T-helper 17 cell (primary cell): ENCODE measurements at places on chromosomes 2 and 18.
A peak's percentile ranks its signal among the peaks of the same experiment; 100 is the strongest.

DNA sequence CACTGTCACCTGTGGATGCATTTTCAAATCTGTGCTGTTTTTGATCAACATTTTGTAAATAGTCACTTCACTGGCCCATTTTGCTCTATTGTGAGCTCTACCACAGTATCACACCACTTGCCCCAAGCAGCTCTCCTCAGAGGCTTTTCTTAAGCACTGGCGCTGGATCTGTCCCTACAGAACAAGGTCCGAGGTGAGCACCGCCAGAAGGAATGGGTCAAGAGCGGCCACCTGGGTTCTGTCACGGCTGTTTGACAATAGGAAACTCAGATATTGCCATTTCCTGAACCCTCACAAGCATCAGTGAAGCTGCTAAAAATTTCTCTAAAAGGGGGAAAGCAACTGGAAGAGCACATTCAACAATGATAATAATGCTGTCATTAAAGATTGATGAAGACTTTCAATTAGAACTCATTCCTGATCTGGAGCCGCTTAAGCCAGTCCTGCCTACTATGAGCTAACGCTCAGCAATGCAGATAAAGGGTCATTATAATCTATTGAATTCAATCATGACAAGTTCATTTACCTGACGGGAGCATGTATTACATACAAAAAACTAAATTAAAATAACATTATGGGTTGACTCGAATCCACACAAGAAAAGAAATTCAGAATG, 514.0 kb downstream of the GALR1 start:
- DNase-seq, result no peak

GRCh38 chr2:176763130-176763529, 449.5 kb upstream of the HNRNPA3 start:
- no peak for DNase-seq

GRCh38 chr2:106307860-106308259, 113.8 kb upstream of the UXS1 start:
- no peak for DNase-seq

DNA sequence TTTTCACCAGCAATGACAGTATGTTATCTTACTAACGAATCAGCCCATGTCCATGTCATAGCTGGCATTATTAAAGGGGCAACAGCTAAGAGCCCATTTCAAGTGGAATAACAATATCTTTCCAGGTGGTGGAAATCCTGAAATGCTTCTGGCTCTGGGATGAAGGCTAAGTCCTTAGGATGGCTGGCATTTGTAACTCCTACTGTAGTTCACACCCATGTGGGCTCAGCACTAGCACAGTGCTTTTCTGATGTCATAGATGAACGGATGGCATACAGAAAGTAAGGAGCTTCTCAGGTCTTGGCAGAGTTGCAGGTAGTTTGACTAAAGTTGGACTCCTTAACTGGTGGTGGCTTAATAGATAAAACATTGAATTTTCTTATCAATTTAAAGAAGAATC, 10.0 kb downstream of the TMEM200C start:
- DNase-seq, result no peak

DNA sequence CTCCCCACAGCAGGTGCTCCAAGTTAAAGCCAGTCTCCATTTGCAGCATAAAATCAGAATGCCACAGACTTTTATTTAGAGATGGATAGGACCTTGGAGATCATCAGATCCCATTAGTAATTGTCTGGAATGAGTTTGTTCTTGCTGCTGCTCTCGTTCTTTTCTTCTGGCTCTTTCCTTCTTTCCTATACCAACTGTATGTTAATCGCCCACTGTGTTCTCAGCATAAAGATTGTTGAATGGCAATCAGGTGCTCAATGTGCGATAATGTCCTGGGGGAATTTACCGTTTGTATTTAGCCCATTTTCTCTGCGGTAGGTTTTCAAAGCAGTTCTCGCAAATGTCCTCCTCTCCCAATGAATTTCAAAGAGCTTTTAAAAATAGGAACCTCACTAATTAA, 3.3 kb downstream of the GPR39 start:
- no peak for DNase-seq

DNA sequence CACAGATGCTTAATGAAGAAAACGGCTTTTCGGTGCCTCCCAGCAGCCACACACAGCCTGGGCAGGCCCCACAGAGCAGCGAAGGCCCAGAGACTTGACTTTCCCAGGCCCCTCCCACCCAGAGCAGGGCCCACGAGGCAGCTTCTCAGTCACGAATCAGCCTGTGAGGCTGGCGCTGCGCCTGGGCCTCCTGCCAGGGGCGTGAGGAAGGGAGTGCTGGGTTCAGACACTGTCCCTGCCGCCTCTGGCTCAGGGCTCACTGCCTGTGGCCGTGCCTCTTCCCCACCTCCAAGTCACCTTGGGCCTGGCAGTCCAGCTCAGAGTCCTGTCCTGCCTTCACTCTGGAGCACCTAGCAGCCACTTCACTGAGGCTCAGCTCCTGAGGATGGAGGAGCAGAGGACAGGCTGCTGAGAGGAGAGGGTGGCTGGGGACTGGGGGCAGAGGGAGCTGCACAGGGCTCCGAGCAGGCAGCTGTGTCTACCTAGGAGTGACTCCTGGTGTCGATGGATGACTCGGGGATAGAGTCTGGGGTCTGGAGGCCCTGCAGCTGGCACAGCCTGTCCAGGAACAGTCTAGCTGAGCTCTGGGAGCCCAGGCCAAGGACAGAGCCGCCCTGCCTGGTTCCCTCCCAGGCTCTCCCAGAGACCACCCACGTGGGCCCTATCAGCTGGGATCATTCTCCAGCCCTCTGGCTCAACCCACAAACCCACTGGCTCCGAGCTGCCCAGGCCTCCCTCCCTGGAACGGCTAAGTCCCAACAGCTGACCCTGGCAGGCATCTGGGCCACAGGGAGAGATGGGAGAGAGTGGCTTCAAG, 36.4 kb upstream of the FOSL2 start:
- peak; percentile 18 for DNase-seq

DNA sequence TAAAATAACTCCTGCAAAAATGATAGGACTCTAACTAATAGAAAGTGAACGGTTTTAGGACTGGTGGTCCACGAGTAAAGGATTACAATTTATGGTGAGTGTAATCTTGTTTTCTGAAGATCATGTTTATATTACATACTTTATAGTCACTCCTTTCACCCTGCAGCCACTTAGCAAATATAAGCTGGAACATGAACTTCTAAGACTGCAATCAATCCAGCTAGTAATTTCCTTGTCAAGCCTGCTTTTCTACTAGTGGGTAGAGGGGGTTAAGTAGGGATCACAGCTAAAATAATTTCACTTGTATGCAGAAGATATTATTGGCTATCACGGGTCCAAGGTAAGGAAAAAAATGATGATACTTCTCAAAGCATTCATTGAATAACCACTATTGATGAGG, 125.5 kb upstream of the NETO1 start:
- DNase-seq, result no peak

DNA sequence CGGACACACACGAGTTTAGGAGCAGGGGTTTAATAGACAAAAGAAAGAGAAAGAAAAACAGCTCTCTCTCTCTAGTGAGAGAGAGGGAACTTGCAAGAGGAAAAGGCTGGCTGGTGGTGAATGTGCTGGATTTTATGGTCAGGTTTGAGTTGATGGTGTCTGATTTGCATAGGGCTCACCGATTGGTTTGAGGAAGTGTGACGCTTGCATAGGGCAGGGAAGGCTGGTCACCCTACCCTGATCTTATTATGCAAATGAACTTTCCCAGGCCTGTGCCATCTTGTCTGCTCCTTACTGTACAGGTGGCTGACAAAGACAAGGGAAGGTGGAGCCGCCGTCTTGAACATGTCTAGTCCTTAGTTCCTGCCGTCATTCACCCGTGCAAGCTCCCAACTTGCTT, 408.9 kb downstream of the RIT2 start:
- no peak for DNase-seq

GRCh38 chr18:55149994-55150393, 190.7 kb upstream of the CCDC68 start:
- no peak for DNase-seq

DNA sequence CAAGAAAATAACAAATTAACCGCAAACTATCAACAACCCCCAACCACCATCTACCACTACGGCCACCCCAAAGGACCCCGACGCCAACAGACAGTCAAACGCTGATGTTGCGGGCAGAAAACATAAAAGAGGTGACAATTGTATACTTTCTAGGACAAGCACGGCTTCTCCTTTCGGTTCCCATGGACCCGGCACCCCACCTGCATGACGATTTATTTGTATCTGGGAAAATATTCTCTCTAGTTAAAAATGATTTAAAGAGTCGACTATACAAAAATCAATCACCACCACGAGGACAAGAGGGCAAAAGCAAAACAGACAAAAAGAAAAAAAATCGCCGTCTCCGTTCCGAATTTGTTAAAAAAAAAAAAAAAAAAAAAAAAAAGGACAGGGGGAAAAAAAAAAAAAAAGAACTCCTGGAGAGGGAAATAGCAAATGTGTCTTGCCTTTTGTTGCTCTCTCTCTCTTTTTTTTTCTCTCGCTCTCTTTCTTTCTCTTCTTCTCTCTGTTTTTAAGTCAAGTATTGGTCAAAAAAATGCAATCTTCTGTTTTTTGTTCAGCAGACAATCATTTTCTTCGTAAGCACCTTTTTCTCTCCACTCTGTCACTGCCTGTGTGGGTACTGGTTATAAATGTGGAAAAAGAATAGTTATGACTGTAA, 3.6 kb downstream of the SIX3 start:
- DNase-seq, result no peak

- DNase-seq, result no peak
Observed at GRCh38 chr2:129877795-129878775, 101.4 kb upstream of the RAB6C start.

DNA sequence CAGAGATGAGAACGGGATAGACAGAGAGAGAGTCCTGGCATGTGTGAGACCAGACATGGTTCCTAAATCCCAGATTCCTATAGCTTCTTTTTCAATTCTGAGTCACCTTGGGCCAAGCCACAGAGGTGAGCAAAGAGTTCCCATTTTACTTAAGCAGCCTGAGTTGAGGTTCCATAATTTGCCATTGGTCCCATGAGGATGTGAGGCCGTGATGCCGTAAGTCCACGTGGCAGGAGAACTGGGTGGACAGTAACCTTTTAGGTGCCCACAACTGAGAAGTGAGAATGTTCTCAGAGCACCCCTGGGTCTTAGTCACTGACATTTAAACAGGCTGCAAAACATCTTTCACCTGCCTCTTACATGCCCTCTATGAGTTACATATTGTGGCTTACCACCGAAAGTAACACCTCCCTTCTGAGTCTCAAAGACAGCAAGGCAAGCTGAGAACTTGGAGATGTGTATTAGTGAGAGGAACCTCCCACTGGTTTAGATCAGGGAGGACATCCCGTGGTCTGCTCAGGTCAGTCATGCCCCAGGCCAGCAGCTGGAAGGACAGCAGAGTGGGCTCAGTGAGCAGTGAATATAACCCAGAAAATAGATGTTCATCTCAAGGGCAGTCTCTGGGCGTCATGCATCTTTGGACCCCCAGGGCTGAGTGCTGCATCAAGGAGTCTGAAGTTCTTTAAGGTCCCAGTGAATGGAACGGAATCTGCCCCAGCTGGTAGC, 127.9 kb upstream of the LGALSL start:
- DNase-seq, result no peak

GRCh38 chr2:195428673-195429072, 228.4 kb upstream of the SLC39A10 start:
- no peak for DNase-seq

- no peak for DNase-seq
Observed at GRCh38 chr2:133265432-133265949, 302.8 kb downstream of the NCKAP5 start.

- DNase-seq, result no peak
Observed at GRCh38 chr18:75124551-75124950, 84.4 kb downstream of the PTGR3 start.

- DNase-seq, result no peak
Observed at GRCh38 chr2:26522751-26523171, 44.8 kb upstream of the OTOF start.

GRCh38 chr2:61775956-61776570, 77.8 kb downstream of the FAM161A start:
- no peak for DNase-seq
